GM23248 (cell line): ENCODE measurements at places on chromosomes 7 and 10. TPM values are rescaled to one million over a fixed set of nuclear protein-coding genes. Genes with fewer than 3 reads are reported as not detected.

The LIPF gene
- not detected in 2 replicates for total RNA-seq

The CALY gene
- total RNA-seq: 0.86 TPM in 1 of 2 replicates, not detected in the other

The BMPER gene
- total RNA-seq: 85.2 and 97.3 TPM in 2 replicates

The TRIL gene
- 0.32 and 0.38 TPM in 2 replicates for total RNA-seq

The CACNB2 gene
- 0.32 and 3.7 TPM in 2 replicates for total RNA-seq

The ZCWPW1 gene
- 0.89 and 1.9 TPM in 2 replicates for total RNA-seq

The ZNF92 gene
- total RNA-seq: 3.4 and 4.3 TPM in 2 replicates

The SLC4A2 gene
- total RNA-seq: 80.3 and 94.6 TPM in 2 replicates

The DPP6 gene
- total RNA-seq: not detected in 2 replicates

- no peaks in the 10 kb centered on the region for H3K4me1 ChIP-seq
- no peaks in the 10 kb centered on the region for H3K36me3 ChIP-seq
- H3K4me3 ChIP-seq: no peak overlapping the region
- no peaks in the 10 kb centered on the region for H3K27me3 ChIP-seq
These were observed 713.1 kb downstream of the DNAJB9 start for GRCh38 chr7:109282726-109283125.

DNA sequence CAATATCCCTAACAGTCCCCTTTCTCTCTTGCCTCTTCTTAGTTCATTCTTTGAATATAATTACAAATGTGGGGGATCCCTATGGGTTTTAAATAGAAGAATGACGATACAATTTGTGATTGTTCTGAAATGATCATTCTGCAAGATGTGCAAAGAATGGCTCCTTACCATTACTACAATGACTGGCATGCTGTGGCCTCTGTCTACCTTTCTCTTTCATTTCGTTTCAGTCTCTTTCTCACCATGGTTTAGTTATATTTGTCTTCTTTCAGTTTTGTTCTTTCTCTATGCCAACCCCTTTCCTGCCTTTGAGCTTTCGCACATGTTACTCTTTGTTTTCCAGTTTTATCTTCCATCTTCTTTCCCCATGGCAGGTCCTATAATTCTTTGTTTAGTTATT is 176.5 kb downstream of the SUGCT start:
- DNase-seq: no peak
- no peaks in the 10 kb centered on the region for H3K27me3 ChIP-seq
- peaks cover 12% of the 10 kb centered on the region for H3K4me1 ChIP-seq
- H3K4me3 ChIP-seq: no peak overlapping the region

GRCh38 chr7:37961251-37961650 is 40.8 kb downstream of the EPDR1 start:
- H3K27me3 ChIP-seq: no peaks in the 10 kb centered on the region
- H3K4me3 ChIP-seq: no peak overlapping the region
- no peak for DNase-seq
- H3K27ac ChIP-seq: no peak overlapping the region

DNA sequence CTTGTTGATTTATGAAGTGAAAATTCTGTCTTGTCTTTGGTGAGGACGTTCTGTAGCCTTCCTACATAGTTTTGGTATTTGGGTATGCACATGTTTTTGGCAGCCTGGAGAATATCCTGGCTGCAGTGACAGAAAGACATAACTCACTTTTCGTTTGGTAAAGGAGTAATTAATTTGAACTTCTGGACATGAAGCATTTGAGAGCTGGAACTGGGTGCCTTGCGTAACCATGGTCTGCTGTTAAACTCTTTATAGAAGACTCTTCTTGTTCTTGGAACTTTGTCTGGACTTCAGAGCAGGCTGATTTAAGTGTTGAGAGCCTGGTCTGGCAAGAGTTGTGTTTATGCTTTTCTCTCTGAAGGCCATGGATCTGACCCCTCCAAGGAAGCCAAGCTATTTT is 231.3 kb downstream of the LRMDA start:
- H3K36me3 ChIP-seq: no peaks in the 10 kb centered on the region
- peaks cover 30% of the 10 kb centered on the region for H3K27me3 ChIP-seq

- no peaks in the 10 kb centered on the region for H3K4me1 ChIP-seq
- H3K4me3 ChIP-seq: no peak overlapping the region
- H3K27ac ChIP-seq: no peak overlapping the region
These were observed 24.7 kb upstream of the PRKAR1B start for GRCh38 chr7:751826-752225.

DNA sequence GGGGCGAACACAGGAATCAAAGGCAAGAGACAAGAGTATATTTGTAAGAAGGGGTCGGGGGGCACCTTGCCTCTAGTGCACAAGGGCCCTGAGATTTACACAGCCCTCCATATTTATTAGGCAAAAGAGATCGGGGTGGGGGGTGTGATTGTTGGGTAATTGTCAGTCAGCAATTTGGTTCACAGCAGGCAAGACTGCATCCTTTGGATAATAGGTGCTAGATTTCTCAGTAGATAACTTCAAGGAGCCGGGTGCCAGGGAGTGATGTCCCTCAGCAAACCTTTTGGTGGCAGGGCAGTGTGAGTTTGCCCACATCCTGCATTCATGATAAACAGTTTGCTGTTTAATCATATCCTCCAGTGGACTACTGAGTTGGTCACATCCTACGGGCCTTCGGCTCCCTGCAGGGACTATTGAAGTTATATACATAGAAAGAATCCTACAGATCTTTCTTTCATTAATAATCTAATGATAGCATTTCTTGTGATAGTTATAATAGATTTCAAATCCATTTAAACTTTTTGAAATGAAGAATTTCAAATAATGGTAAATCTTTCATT is 178.5 kb downstream of the GNAI1 start:
- no peak overlapping the region for H3K4me3 ChIP-seq
- no peaks in the 10 kb centered on the region for H3K36me3 ChIP-seq
- no peaks in the 10 kb centered on the region for H3K27me3 ChIP-seq
- H3K4me1 ChIP-seq: no peaks in the 10 kb centered on the region

- no peak overlapping the region for H3K27ac ChIP-seq
- H3K4me1 ChIP-seq: no peaks in the 10 kb centered on the region
- no peak for DNase-seq
- no peaks in the 10 kb centered on the region for H3K27me3 ChIP-seq
These were observed 18.8 kb upstream of the ZNF862 start for GRCh38 chr7:149819141-149819960.

- no peak overlapping the region for H3K4me3 ChIP-seq
- no peak for DNase-seq
- peaks cover 17% of the 10 kb centered on the region for H3K27me3 ChIP-seq
- H3K27ac ChIP-seq: no peak overlapping the region
These were observed 41.0 kb downstream of the VWA2 start for GRCh38 chr10:114279901-114280644.

DNA sequence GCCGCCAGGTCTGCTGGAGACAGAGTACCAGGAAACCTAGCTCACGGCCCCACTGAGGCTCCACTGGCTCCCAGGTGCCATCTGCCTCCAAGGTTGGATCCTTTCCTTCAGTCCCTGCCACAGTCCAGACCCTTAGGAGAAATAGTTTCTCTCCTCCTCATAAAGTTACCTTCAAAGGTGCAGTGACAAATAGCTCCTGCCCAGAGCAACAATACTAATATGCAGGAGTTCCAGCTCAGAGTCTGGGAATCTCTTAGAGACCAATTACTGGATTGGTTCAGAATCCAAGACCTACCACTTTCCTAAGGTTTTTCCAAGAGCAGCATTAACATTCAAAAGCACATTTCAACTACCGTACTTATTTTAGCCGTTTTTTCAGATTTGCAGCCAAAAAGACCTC is 41.0 kb upstream of the ADAM12 start:
- no peak for DNase-seq
- no peak overlapping the region for H3K4me3 ChIP-seq
- no peaks in the 10 kb centered on the region for H3K4me1 ChIP-seq

- no peaks in the 10 kb centered on the region for H3K4me1 ChIP-seq
- H3K27ac ChIP-seq: no peak overlapping the region
- H3K27me3 ChIP-seq: no peaks in the 10 kb centered on the region
- no peak overlapping the region for H3K4me3 ChIP-seq
These were observed 906.3 kb upstream of the SORCS1 start for GRCh38 chr10:108070789-108071188.

DNA sequence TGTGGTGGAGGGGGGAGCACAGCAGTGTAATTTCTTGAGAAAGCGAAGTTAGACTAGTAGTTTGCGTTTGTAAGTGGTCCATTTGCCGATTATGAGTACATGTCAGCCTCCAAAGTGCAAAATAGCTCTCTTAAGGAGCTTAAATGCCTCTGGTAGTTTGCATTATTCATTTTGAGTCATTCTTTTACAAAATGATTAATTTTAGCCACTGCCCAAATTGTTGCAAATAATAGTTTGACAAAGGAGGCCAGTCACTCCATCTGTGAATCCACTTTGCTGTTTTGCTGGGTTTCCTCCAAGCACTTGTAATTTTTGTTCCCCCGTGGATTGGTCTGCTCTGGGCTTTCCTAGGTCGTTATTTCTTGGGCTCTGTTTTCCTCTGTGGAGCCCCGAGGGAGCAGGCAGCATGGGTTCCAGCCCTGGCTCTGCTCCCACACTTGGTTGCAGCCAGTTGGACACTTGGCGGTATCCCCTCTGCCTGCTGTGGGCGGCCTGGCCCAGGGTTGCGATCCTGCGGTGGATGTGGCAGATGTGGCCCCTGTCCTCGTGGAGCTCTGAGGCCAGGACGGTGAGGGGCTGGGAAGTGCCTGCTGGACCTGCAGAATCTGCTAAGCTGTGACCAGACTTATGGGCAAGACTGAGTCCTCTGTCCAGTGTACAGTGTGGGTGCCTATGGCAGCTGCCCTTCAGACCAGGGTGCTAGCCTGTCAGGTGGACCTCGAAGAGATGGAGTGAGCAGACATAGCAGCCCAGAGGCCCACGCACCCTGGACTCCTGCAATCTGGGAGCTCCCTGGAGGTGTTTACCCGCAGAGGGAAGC is 129.1 kb upstream of the BTBD16 start:
- peaks cover 3% of the 10 kb centered on the region; the same call in 1 of the 2 replicates for H3K36me3 ChIP-seq
- no peaks in the 10 kb centered on the region for H3K27me3 ChIP-seq
- peak; percentile 90 for DNase-seq
- peaks cover 30% of the 10 kb centered on the region for H3K4me1 ChIP-seq
- peak overlapping the region; percentile 43 for H3K4me3 ChIP-seq

- H3K27ac ChIP-seq: no peak overlapping the region
- H3K4me1 ChIP-seq: peaks cover 1% of the 10 kb centered on the region
- H3K36me3 ChIP-seq: no peaks in the 10 kb centered on the region
- H3K4me3 ChIP-seq: no peak overlapping the region
- no peaks in the 10 kb centered on the region for H3K27me3 ChIP-seq
These were observed 232.6 kb upstream of the HABP2 start for GRCh38 chr10:113320211-113320610.

GRCh38 chr7:123811056-123811455 is 33.9 kb upstream of the HYAL4 start:
- H3K36me3 ChIP-seq: no peaks in the 10 kb centered on the region
- no peaks in the 10 kb centered on the region for H3K27me3 ChIP-seq
- no peak overlapping the region for H3K4me3 ChIP-seq
- H3K4me1 ChIP-seq: no peaks in the 10 kb centered on the region
- DNase-seq: peak; percentile 4
- H3K27ac ChIP-seq: no peak overlapping the region

DNA sequence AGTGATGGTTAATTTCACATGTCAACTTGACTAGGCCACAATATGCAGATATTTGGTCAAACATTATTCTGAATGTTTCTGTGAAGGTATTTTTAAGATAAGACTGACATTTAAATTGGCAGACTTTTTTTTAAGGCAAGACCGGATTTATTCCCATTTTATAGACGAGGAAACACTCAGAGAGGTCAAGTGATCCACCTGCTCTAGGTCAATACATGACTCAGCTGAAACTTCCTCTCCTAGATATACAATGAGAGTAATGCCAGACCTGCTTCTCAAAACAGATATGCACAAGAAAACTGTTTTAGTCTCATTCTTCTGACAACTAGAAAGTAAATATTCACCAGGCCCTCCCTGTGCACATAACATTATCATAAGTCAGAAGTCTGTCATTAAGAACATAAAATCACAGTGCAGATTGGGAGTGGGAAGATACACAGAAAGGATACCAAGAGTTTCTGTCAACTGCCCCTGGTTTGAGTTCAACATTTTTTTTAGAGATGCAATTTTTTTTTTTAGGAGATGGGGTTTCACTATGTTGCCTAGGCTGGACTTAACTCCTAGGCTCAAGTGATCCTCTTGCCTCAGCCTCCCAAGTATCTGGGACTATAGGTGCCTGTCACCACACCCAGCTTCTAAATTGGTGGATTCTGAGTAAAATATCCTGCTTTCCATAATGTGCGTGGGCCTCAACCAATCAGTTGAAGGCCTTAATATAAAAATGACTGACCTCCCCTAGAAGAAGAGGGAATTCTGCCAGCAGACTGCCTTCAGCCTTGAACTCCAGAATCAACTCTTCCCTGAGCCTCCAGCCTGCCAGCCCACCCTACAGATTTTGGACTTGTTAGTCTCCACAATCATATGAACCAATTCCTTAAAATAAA is 121.4 kb downstream of the ZFAND4 start:
- H3K27me3 ChIP-seq: no peaks in the 10 kb centered on the region
- no peaks in the 10 kb centered on the region for H3K36me3 ChIP-seq
- no peak overlapping the region for H3K27ac ChIP-seq
- H3K4me1 ChIP-seq: no peaks in the 10 kb centered on the region

DNA sequence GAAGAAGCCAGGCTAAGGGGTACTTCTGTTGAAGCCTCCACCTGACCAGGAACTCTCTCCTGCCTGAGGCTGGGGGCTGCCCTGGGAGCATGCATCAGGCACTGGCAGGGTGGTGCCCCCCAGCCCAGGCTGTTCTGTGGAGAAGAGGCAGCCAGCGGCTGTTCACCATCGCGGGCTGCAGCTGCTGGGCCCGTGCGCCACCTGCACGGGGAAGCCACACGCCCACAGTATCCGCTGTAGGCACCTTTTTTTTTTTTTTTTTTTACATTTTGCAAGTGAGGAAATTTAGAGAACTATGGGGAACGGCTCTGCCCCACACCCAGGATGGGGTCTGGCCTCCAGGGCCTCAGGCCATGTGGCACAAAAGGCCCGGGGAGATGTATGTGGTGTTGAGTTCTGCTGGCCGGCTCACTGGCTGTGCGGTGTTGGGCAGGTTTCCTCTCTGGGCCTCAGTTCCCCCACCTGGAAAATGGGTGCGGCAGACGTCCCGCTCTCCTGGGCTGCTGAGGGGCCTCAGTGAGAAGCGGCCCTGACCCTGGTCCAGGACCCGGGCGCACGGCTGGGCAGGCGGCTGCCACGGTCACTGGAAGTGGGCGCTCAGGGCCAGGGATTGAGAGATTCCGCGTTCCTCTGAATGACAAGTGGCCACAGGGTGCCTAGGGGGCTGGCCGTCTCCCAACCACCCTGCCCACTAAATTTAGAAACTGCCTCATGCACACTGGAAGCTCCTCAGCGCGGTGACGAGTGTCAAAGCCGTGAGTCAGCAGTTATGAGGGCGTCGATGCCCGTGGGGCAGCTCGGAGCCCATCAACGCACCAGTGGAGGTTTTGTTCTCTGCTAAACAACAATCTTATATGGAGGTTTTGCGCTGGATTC is 8.8 kb upstream of the INTS1 start:
- DNase-seq: peak; percentile 93
- no peaks in the 10 kb centered on the region for H3K36me3 ChIP-seq
- H3K4me3 ChIP-seq: no peak overlapping the region

- no peak for DNase-seq
- H3K27me3 ChIP-seq: no peaks in the 10 kb centered on the region
- H3K36me3 ChIP-seq: no peaks in the 10 kb centered on the region
- H3K27ac ChIP-seq: no peak overlapping the region
- H3K4me1 ChIP-seq: peaks cover 13% of the 10 kb centered on the region; the same call in 1 of the 2 replicates
These were observed 532.6 kb downstream of the TNS3 start for GRCh38 chr7:47049234-47049774.
